ENCODE measurements at places on chromosomes 4 and X.

- DNase-seq, result no peak
Observed at GRCh38 chrX:49106296-49106695, 17.2 kb downstream of the GPKOW start.

DNA sequence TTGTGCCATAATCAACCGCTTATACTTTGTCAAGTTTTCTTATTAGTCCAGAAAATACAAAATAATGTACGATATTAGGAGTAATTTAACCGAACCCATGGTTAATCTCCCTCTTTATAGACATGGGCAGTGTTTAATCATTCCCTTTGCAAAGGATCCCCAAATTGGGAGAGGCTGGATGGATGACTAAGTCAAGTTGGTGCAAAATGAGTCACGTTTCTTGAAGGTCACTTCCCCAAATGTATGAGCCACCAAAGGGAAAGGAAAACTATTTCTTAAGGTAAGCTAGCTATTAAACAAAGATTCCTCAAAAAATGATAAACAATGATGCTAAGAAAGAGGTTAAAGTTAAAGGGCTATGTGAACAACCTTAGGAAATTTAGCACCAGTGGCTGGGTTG is 17.5 kb downstream of the MAML3 start:
- DNase-seq, result no peak

- DNase-seq, result no peak
Observed at GRCh38 chrX:6132970-6133369, 95.7 kb downstream of the NLGN4X start.

GRCh38 chrX:3550160-3550751 is 163.2 kb downstream of the PRKX start:
- DNase-seq, result no peak

GRCh38 chr4:41701983-41702382 is 46.5 kb downstream of the PHOX2B start:
- no peak for DNase-seq

DNA sequence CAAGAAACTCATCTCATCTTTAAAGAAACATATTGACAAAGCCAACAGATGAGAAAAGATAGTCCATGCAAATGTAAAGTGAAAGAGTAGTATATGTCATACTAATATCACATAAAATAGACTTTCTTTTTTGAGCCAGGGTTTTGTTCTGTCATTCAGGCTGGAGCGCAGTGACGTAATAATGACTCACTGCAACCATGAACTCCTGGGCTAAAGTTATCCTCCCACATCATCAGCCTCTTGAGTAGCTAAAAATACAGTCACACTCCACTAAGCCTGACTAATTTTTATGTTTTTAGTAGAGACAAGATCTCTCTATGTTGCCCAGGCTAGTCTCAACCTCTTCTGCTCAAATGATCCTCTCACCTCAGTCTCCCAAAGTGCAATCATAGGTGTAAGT is 51.8 kb upstream of the TRAM1L1 start:
- DNase-seq, result no peak

Data from cortex of kidney (tissue), 1 donor.